ENCODE measurements at places on chromosomes 12 and 14. TPM values are rescaled to one million over a fixed set of nuclear protein-coding genes. Genes with fewer than 3 reads are reported as not detected.

The FMNL3 gene
- 9.2 TPM for total RNA-seq

The PACS2 gene
- total RNA-seq = 58.1 TPM

The ADCY4 gene
- 0.57 TPM for total RNA-seq

DNA sequence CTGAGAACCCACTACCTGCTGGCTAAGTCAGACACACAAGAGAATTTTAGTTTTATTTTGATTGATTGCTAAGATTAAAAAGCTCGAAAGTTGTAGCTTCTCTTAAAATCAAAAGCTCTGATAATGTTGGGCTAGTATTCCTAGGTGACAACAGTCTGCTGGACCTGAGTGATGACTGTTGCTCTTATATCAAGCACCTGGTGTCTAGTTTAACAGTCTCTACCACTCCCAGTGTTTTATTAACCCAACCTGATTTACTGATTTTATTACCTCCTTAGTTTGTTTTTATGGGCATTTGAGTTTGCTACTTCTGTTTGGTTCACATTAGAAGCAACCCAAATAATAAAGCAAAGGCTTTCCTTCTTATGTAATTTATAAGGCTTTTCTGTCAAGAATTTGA, 41.8 kb downstream of the ATP6V1D start:
- DNase-seq = no peak

- no peak for DNase-seq
These were observed 125.4 kb downstream of the SNAPC1 start for GRCh38 chr14:61887628-61888027.

GRCh38 chr14:104248203-104249055, 110.0 kb downstream of the KIF26A start:
- DNase-seq = no peak
